ENCODE measurements at places on chromosomes 4 and X.

GRCh38 chr4:64271601-64272081, 137.6 kb downstream of the TECRL start:
- ATAC-seq: no peak

- ATAC-seq: no peak
Observed at GRCh38 chrX:16308773-16309172, 141.5 kb downstream of the MAGEB17 start.

DNA sequence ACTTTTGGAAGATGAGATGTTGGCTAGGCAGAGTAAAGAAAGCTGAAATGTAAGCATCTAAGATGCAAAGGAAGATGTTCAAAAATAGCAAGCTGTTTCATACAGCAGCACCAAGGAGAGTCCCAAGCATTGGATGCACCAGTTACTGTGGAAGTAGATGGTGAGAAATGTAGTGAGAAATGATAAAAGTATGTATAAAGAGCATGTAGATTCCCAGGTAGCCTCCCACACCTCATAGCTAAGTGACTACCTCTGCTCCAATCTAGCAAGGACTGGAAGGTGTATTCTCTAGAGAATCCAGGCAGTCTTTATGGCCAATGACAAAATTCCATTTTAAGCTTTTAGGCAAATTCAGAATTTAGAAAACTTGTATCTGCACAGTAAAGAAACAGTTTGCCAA, 50.9 kb upstream of the C4orf54 start:
- no peak for ATAC-seq

GRCh38 chrX:155767876-155768769, 113.0 kb upstream of the VAMP7 start:
- ATAC-seq: peak; percentile 8

DNA sequence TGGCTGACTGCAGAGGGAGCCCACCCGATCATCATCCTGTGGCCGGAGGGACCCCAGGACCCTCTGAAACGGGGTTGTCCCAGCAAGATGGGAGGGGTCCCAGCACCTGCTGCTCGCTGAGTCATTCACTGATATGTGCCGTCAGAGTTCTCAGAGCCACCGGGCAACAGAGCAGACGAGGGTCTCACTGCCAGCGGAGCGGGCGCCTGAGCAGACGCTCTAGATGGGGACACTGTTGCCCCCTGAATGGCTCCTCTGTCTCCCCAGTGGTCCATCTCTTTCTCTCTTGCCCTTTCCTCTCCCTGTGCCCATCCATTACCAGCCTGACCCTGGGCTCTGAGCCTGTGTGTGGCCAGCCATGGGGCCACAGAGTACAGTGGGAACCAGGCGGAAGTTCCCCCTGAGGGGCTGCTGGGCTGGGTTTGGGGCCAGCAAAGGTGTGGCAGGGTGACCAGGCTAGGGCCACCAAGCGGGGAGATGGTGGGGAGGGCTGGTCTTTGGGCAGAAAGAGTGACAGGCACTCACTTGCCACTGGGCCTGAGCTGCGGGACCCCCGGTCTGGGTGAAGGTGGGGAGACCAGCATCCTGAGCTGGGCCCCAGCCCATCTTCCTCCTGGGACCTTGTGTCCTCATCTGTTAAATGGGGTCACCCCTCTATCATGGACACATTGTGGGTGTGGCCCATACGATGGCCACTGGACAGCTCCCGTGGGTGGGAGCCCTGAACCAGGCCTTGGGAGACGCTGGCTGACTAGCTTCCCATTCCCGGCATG, 90.9 kb downstream of the HMX1 start:
- ATAC-seq: no peak

DNA sequence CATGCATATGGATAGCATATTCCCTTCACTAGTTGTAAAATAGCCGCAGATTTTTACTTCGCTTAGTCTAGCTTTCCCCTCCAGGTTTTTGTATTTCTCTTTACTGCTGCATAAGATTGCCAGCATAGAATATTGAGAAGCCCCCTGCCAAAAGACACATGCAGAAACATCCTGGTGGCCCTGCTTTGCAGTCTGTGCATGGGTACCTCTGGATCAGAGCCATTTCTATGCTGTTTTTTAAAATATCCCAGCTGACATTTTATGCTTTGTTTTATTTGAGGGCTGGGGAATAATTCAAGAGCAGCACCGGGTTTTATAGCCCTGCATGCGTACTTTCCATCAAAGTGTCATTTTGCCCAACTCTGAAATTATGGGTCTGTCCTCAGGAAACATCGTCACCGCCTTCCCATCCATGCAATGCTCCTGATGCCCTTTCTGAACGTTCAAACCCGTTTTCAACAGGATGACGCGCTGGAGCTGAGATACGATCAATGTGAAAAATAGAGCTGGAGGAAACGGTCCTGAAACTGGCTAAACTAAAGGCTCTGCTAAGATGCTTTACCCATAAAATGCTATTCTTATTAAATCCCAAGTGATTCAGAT, 314.3 kb downstream of the EVC2 start:
- ATAC-seq: no peak

- no peak for ATAC-seq
Observed at GRCh38 chrX:107823042-107823441, 2.6 kb upstream of the MID2 start.

DNA sequence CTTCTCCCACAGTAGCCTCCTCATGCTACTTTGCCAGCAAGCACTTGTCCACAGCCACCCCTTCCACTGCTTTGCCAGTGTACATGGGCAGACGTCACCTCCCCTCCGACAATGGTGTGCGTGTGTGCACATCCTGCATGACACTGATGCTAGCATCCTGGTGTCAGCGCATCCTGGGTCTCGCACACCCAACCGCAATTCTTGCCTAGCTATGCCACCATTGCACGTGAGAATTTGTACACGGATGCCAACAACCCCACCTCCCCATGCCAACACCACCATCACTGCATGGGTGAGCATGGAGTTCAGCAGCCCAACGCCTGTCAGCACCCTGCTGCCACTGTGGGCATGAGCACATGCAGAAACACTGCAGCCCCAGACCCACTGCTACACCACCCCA, 550.0 kb downstream of the STPG2 start:
- ATAC-seq: no peak

DNA sequence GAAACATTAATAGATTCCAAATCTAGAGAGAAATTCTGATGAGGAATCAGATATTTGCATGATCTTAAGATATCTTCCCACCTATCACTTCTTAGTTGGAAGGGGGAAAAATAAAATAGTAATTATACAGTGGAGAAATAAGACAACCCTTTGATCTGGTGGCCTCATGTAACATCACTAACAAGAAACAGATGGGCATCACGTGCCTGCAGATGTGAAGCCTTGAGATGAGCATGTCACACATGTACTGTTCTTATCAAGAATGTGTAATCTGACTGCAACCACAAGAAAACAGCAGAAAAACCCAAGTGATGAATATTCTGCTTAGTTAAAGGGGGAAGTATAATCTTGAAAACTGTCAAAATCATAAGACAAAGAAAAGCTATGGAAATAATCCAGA, 31.4 kb upstream of the NKX6-1 start:
- ATAC-seq: no peak

- no peak for ATAC-seq
Observed at GRCh38 chrX:101759000-101759399, 99.3 kb upstream of the ARMCX2 start.

- no peak for ATAC-seq
Observed at GRCh38 chr4:124696182-124696581, 16.4 kb downstream of the ANKRD50 start.

DNA sequence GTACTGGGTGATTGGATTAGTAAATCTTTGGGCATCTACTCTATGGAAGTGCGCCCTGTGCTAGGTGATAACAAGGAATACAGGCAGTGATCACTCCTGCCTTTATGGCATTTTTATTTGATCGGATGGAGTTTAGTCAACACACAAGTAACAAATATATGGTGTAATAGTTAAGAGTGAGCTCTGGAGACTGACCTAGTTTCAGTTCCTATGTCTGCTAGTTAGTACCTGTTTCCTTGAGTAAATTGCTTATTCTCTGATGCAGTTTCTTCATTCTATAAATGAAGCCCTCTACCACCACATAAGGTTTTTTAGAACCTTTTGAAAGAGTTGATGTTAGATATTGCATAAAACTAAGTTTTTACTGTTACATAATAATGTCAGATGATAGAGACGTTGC, 134.6 kb downstream of the KDM6A start:
- no peak for ATAC-seq

DNA sequence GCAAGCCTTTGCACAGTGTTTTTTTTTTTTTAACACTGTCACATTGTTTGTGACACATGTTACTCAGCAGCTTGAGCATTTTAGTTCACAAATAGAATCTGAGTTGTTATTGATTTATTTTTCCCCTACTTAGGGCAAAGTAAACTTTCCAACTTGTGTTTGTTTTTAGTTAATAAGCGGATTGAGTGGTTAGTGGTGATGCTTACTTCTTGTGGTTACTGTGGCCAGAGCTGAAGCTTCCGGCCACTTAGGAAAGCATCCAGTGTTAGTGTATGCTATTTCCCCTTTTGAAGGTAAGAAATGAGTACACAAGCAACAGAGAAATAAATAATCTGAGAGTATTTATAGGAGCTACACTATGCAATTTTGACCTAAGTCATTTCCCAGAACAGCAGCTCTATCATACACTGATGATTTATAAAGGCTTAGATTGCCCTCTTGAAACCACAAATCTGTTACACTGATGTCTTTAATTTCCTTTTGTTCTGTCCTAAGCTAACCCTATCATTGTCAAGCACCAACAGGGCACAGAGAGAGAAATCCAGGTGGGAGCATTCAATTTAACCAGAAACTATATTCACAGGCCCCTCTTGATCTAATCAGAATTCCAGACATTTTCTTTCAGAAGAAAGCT, 2464.6 kb downstream of the PCDH7 start:
- ATAC-seq: no peak

DNA sequence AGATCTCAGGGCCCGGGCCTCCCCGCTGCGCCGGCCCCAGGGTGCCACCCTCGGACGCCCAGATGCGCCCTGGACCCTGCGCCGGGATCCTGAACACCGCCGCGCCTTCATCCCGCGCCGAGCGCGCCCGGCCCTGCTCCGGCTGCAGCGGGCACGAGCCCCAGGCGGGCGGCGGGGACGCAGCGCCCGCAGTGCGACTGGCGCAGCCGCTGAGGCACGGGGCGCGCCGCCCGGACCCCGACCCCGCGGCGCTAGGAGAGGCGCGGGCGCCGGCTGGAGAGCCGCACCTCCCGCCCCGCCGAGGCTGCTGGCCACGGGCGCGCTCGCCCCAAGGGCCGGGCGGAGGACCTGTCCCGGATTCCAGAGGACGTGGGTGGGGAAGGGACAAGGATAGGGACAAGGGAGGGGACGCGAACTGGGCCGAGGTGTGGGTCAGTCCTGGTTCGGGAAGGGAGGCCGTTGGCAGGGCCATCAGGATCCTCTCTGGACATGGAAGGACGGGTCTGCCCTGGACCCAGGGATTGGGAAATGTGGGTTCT, 1.1 kb downstream of the ZFYVE28 start:
- no peak for ATAC-seq

DNA sequence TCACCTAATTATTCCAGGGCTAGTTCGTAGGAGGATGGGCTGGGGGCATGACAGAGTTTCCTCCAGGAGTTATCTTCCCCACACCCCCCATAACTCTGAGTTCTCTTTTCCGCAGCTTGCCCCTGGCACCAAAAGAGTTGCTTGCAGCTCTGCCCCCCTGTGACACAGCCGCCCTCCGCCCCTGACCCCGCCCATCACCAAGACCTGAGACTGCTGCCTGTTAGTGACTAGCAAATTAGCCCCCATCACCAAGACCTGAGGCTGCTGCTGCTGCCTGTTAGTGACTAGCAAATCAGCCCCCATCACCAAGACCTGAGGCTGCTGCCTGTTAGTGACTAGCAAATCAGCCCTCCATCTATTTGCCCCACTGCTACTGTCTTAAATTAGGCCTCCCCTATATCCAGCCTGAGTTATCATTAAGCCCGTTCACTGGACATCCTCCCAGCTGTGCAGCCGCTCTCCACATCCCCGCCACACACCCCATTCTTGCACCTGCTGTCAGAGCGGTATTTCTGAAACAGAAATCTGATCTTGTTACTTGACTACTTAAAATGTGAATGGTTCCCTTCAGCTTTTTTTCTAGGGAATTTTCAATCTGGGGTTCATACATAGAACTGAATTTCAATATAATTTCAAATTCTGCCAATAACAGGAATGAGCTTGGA, 1.5 kb upstream of the PAPSS1 start:
- no peak for ATAC-seq

DNA sequence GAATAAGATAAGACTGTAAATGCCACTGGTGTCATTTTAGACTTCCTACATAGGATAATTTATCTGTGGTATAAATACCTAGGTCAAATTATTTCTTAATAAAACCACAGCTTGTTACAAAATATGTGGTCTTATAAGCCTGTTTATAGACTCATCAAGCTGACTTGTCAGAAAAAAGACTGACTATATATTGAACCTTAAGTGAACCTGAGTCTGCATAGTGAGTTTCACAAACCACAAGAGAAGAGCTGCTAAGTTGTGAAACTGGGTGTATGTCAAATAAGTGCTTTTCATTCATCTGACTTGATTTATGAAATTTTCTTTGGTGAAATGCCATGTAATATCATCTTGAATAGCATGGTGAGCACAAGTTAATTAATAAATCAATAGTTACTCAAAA, 48.4 kb upstream of the TMPRSS11A start:
- no peak for ATAC-seq

GRCh38 chr4:3773552-3774001, 7.4 kb downstream of the ADRA2C start:
- no peak for ATAC-seq

- no peak for ATAC-seq
Observed at GRCh38 chr4:182451441-182451840, 208.2 kb downstream of the TENM3 start.

DNA sequence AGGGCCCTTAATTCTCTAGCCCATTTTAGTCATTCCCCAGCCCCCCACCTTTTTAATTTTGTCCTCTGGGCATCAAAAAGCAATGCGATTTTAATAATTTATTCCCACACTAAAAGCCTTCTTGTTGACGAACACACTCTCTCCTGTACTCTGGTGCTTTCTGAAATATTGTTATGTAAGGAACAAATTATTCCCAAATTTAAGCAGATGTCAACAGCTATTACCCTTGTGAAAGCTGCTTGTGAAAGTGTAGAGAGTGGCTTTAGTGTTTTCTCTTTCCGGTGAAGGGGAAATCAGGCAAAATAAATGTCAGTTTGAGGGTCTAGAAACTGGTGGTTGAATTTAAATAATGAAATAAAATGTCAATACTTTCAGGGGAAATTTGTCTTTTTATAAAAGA, 221.2 kb upstream of the CNKSR2 start:
- no peak for ATAC-seq

DNA sequence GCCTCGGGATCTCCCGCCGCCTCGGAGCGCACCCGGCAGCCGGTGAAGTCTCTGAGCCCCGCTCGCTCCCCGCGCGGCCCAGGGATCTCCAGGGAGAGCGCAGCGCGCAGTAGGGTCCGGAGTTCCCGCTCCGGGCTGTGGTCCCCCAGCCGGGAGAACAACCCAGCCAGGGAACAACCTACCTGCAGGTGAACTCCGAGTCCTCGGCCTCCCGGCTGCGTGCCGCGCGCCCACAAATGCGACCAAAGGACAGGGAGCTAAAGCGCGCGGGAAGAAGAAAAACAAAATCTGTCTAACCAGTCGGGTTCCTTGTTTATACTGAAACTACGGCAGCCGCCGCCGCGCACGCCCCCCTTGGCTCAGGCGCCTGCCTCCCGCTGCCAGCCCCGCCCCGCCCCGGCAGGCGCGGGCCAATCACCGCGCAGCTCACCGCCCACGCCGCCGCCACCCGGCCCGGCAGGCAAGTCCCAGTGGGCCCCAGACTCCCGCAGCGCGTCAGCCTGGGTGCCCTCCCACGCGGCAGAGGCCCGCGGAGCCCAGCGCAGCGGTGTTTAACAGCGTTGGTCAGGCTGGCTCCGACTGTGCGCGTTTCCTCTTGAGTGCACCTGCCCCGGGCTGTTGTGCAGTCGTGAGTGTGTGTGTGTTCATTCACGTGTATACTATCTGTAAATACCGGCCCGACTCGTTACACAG, at the start of gene RASGEF1B:
Gene RASGEF1B (minus strand): TSS at position 320 of the 693 bp plus-strand sequence. CDS start 12,399 bp downstream, outside the sequence.
- peak; percentile 93 for ATAC-seq

- no peak for ATAC-seq
Observed at GRCh38 chr4:48553720-48554119, 63.7 kb downstream of the ZAR1 start.

Data from motor neuron (in vitro differentiated cells).